Lower leg skin (tissue), 4 donors: ENCODE measurements at places on chromosomes 4 and X.

DNA sequence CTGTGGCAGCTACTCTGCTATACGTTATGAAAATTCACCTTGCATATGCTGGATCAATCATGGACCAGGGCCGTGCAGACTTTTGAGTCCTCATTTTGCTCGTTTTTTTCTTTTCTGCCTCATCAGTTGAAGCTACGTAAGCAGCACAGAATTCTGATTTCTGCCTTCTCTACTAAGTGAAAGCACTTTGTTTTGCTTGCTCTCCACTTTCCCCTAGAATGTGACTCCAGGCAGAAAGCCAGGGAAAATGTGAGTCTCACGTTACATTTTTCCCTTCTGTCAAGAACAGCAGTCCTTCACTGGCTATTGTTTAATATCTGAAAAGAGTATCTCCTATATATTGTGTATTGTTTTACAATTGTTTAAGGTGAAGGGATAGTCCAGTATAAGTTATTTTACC, 1840.1 kb downstream of the PCDH7 start:
- DNase-seq: no peak

- no peak for DNase-seq
Measured at GRCh38 chrX:50372966-50373365, 97.7 kb downstream of the DGKK start.

- DNase-seq: no peak
Measured at GRCh38 chr4:28391877-28392276, 1531.2 kb downstream of the STIM2 start.

GRCh38 chr4:152360045-152360410, 175.9 kb downstream of the FBXW7 start:
- DNase-seq: no peak

GRCh38 chr4:118920247-118920646, 31.6 kb downstream of the SYNPO2 start:
- DNase-seq: no peak

GRCh38 chr4:187139141-187139540, 415.5 kb upstream of the FAT1 start:
- DNase-seq: no peak
